ENCODE measurements at places on chromosomes 1 and 21.

GRCh38 chr1:226864311-226864710 is 6.1 kb upstream of the PSEN2 start:
- DNase-seq: no peak

DNA sequence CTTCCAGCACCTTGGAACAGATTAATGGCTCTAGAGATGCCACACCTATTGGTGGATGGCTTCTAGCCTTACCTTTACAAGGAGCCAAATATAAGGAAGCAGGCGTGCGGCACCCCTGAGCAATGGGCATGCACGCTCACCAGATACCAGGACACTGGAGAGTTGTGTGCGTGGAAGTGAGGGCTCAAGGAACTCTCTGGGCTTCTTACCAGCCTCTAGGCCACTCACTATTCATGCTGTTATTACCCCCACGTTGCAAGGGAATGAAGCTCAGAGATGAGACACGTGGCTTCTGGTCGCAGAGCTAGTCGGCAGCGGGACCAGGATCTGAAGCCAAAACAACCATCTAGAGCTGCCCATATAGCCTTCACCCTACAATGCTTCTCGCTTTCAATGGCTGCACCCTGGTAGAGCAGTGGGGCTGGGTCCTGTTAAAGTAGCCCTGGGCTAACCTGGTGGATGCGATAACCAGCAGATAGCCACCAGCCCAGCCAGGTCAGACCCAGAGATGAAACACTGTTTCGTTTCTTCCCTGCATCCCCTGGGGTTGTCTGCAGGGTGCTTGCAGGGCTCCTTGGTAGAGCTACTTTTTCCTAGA is 396.4 kb upstream of the VAMP3 start:
- no peak for DNase-seq

GRCh38 chr1:171220081-171220420 is 28.2 kb upstream of the FMO1 start:
- peak; percentile 63 for DNase-seq

GRCh38 chr1:229093609-229094336 is 177.1 kb upstream of the RAB4A start:
- DNase-seq: no peak

- DNase-seq: no peak
Measured at GRCh38 chr1:67264152-67264551, 43.5 kb upstream of the IL12RB2 start.

GRCh38 chr1:207453710-207454045 is 450 bp upstream of the CR2 start:
- no peak for DNase-seq

- DNase-seq: no peak
Measured at GRCh38 chr1:1326075-1326605, 1.5 kb downstream of the CPTP start.

- peak; percentile 81 for DNase-seq
Measured at GRCh38 chr1:17588048-17588871, 48.8 kb downstream of the ARHGEF10L start.

GRCh38 chr1:245263529-245264095 is 108.8 kb downstream of the KIF26B start:
- peak; percentile 71 for DNase-seq

DNA sequence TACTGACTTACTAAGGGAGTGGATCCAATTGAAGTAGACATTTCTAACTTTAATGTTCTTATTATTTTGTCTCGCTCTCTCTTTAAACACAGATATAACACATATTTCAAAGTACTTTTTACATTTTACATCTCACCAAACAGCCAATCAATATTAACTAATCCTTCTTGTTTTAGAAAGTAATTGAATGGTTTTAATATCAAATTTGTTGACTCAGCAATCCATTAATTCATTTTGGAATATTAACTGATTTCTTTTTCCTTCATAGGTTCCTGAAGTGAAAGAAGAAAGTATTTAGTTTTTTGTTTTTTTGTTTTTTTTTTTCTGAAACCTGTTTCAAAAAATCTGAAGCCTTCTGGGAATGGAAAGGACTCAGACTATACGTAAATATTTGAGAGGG is 62.3 kb upstream of the DPYD start:
- no peak for DNase-seq

DNA sequence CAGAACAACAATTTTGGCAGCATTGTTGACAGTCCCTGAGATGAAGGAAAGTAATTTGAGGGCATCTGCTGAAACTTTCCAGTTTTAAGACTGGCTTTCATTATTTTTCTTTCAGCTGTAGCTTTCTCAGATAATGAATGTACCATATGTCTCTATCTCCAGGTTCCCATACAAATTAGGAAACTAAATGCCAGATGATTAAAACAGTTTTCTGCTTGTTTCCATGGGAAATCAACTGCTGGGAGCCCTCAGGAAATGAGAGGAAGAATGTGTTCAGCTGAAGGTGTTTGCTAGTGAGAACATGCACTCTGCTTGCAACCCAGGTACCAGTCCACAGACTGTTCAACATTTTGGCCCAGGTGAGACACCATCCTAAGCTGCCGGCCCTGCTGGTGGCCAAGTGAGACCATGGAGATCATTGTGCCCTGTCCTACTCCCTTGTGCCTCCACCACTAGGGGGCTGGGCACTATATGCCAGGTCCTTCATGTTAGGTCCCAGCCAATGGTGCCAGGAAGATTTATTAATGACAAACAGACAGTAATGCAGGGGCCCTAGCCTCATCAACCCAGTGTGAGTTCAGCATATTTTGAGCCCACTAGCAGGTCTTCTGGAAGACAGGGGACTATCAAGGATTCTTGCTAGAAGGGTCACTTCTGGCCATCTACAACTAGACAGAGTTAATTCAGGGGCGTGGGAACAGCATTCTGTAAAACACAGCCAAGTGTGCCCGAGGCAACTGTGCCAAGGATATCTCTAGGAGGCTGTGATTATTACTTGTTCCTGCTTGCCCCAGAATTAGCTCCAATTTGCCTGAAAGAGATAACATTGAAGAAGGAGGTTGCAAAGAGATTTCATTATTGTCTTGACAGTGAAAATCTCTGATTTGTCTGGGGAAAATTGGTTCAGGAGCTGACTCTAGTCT is 17.0 kb upstream of the LRRC8C start:
- DNase-seq: no peak

GRCh38 chr1:54995835-54996234 is 2.9 kb upstream of the BSND start:
- DNase-seq: no peak

- DNase-seq: no peak
Measured at GRCh38 chr1:192545896-192546521, 29.6 kb upstream of the RGS1 start.

GRCh38 chr1:114564141-114564540 is 17.3 kb downstream of the BCAS2 start:
- DNase-seq: no peak

DNA sequence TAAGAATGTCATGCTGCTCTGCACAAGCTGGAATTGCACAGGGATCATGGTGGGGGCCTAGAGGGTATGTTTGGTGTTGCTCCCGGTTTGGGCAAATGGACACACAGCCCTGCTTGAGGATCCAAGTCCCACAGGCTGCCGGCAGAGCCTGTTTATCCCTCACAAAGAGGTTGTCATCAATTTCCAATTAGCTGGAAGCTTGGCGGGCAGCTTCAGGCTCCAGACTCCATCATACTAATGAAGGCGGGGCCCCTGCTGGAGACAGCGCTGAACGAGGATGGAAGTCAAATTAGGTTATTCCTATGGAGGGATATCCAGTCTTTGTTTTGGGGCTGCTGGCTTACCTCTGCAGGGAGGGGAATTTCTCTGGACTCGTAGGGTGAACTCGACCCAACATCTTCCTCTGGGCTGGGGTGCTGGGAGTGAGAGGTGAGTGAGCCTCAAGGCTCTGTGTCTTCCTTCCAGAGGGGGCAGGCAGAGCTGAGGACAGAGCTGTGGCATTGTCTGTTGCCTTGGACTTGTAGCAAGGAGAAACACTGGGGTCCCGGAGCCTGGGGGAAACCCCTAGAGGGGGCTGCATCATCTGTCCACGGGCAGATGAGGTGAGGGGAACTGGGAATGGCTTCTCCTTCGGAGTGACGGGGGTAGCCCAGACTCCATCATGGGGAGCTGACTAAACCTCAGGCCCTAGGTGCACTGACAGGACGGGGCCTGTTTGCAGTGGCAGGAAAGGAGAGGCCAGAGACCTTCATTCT is 24.9 kb upstream of the PARP1 start:
- no peak for DNase-seq

- no peak for DNase-seq
Measured at GRCh38 chr1:154329551-154330131, 4.3 kb downstream of the ATP8B2 start.

DNA sequence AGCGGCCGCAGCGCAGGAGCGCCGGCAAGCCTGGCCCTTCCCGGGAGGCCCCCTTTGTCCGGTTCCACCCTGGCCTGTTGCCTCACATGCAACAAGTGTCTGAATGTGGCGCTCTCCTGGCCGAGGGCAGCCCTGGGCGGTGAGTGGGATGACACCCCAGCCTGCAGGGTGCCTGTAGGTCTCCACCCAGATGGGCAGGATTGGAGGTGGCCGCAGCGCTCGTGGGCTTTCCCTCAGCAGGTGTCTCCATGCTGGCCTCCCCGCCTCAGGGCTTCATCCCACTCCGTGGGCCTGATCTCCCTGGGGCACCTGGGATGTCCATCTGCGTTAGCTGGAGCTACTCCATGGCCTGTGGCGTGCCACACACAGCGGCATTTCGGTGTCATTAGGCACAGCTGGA is 1.5 kb downstream of the MIB2 start:
- no peak for DNase-seq

DNA sequence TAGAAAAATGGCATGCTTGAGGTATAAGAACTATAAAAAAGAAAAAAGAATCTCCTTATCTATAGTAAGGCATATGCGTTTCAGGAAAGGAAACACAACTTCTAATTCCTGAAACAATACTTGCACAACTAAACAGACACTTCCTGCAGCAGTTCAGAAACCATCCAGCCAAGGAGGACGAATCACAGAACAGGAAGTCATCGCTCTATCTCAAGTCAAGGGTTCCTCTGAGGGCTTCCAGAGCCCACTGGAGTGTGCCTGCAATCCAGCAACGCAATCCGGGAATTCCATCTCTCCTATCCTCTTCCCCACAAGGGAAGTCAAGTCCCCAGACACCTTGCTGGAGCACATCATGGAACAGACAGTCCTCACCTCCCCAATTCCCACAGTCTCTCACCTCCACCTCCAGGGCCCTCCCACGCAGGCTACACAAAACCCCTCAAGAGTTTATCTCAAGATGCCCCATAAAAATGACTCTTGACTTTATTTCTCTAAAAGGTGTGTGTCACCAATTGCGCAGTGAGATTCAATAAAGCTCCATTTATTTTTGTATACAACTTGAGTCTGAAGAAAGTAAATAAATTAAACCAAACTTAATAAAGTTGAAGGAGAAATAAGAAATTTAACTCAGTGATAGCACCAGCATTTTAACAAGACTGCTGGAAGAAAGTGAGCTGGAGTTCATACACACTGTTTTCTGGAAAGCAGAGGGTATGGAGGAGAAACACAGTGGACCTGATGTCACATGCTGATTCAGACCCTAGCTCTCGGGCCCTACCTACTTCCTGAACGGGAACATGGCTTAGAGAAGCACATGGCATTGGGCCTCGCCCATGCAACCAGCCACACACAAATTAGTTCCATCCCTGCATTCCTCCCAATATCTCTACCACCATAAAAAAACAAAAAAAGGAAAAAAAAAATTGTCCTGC is 39.9 kb downstream of the SIPA1L2 start:
- DNase-seq: peak; percentile 66

DNA sequence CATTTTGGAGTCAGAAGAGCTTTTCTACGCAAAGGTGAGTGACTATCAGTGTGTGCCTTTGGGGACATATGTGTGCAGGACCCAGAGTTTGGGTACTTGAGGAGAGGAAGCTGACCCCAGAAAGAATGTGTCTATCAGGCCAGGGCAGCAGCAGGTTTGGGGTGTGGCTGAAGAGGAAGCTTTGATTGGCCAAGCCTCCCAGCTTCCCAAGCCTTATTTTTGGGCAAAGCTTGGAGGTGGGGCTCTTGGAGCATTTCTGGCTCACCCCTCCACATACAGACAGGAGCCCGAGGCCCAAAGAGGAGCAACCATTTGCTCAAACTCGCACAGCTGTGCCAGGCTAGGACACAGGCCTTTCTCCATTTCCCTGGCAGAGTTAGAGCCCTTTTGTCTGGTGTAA is 4.7 kb downstream of the GPR3 start:
- DNase-seq: no peak

GRCh38 chr1:173758980-173759379 is 44.2 kb downstream of the KLHL20 start:
- no peak for DNase-seq

- DNase-seq: peak; percentile 40
Measured at GRCh38 chr1:94416901-94417727, 1.1 kb upstream of the ABCD3 start.

DNA sequence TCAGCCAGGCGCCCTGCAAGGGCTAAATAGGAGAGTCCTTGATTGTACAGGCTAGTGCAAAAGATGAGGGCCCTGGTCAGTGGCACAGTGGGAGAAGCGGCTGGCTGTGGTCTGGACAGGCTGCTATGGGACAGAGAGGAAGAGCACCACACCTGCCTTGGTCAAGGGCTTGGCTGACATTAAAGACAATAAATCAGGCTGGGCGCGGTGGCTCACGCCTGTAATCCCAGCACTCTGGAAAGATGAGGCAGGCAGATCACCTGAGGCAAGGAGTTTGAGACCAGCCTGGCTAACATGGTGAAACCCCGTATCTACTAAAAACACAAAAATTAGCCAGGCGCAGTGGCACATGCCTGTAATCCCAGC is 62.9 kb downstream of the NID1 start:
- DNase-seq: no peak

GRCh38 chr1:6962478-6962995 is 177.3 kb downstream of the CAMTA1 start:
- DNase-seq: peak; percentile 36

GRCh38 chr1:42479621-42480020 is 16.5 kb downstream of the CCDC30 start:
- DNase-seq: no peak

- DNase-seq: no peak
Measured at GRCh38 chr1:17614586-17614985, 75.1 kb downstream of the ARHGEF10L start.

- no peak for DNase-seq
Measured at GRCh38 chr1:17857996-17858395, 102.9 kb downstream of the ACTL8 start.

- no peak for DNase-seq
Measured at GRCh38 chr1:14137411-14138134, 437.6 kb downstream of the PRDM2 start.

GRCh38 chr1:224761245-224761644 is 145.1 kb downstream of the CNIH3 start:
- no peak for DNase-seq

GRCh38 chr1:18323259-18323658 is 157.5 kb upstream of the KLHDC7A start:
- DNase-seq: no peak

DNA sequence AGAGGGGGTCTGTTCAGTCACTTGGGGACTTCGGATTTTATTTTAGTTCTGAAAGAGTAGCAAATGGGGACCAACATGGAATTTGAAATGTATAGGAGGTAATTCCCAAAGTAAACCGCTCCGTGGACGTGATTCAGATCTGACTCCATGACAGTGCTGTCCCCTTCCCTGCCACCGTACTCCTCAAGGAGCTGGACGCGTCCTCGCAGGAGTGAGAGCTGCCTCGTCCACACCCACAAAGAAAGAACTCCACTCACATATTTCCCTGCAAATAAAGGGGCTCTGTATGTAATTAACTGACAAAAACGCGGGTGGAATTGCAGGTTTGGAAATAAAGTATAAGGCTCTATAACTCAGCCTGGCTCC is 183.6 kb downstream of the ETS2 start:
- no peak for DNase-seq

- peak; percentile 83 for DNase-seq
Measured at GRCh38 chr1:234478152-234478480, 863 bp downstream of the TARBP1 start.

All from AG20443 (cell line).